ENCODE measurements at places on chromosomes 2 and 18.

DNA sequence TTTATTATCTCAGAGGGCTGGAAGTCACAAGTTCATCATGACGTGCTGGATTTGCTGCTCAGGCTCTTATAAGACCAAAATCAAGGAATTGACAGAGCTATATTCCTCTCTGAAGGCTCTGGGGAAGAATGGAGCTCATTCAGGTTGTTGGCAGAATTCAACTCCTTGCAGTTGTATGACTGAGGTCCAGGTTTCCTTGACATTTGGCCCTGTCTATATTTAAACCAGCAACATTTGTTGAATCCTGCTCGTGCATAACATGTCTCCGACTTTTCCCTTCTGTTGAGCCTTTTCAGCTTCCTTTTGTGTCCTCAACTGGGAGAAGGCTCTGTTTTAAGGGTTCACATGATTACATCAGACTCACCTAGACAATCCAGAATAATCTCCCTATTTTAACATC, 203.4 kb downstream of the PDE11A start:
- DNase-seq = no peak

DNA sequence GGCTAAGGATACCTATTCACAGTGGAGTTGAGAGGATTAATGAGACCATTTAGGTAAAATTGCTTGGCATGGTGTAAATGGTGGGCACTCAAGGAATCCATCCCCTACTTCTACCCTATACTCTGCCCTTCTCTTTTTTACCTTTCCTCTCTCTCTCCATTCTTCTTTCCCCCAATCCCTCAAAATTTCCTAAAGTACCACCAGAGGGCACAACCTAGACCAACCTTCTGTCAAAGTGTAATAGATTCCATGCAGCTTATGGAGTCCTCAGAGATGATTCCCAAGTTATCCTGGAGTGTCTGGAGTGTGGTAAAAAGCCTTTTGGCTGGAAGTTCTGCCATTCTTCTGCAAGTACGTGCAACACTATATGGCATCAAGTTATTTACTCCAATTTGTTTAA, 33.0 kb upstream of the CCDC195 start:
- DNase-seq = no peak

GRCh38 chr2:52659546-52659945, 1108.1 kb upstream of the CHAC2 start:
- no peak for DNase-seq

DNA sequence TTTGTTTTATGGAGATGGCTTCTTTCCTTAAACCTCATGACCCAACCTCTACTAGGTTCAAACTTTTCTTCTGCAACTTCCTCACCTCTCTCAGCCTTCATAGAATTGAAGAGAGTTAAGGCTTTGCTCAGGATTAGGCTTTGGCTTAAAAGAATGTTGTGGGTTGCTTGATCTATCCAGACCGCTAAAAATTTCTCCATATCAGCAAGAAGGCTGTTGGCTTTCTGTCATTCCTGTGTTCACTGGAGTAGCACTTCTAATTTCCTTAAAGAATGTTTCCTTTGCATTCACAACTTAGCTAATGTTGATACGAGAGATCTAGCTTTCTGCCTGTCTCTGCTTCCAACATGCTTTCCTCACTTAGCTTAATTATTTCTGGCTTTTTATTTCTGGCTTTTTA, 58.1 kb upstream of the KYNU start:
- DNase-seq = no peak

GRCh38 chr2:172836347-172836821, 100.7 kb downstream of the RAPGEF4 start:
- DNase-seq = peak; percentile 93

GRCh38 chr2:120302301-120302700, 43.6 kb upstream of the INHBB start:
- DNase-seq = no peak

All from NCI-H510A treated with DMSO at 0.1 percent for 48 hours (cell line).